GM18507 (cell line): ENCODE measurements at places on chromosomes 11 and 22.

GRCh38 chr11:37995886-37996285 lies 1397.8 kb upstream of the RAG2 start:
- no peak for DNase-seq

- no peak for DNase-seq
Measured at GRCh38 chr11:13778345-13778744, 109.9 kb downstream of the FAR1 start.

GRCh38 chr11:131683666-131684065 lies 313.3 kb downstream of the NTM start:
- DNase-seq = no peak

DNA sequence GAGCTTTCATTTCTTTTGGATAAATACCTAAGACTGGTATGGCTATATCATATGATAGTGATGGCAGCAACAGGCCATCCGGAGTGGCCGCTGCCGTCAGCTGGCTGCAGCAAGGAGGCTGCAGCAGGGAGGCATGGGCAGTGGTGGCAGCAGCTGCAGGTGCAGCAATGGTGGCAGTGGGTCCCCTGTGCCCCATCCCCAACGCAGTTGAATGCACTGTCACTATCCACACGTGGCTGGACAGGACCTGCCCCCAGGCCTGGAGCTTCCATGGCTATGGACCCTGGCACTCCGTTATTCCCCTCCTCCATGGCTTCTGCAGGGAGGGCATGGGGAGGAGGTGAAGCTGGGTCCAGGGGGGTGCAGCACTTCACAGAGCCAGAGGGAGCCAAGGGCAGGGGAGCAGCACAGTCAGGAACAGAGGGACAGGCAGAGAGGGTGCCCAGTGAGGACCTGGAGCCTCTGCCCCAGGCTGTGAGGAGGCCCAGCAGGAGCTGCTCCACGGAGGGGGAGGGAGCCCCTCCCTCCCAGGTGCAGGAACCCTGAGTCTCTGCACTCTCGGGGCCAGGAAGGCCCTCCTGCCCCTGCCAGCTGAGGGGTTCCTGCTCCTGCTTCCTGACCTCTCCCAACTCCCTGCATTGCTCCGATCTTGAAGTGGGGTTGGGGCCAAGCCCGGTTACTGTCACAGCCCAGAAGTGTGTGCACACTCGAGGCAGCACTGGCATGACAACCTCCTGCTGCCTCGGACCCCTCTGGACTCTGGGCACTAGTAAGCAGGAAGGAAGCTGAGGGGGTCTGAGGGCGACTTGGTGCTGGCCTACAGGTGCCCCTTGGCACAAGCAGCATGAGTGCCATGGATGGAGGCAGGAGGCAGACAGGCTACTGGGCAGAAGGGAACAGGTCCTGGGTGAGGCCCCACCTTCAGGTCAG lies 466.3 kb downstream of the GUCY1A2 start:
- no peak for DNase-seq

DNA sequence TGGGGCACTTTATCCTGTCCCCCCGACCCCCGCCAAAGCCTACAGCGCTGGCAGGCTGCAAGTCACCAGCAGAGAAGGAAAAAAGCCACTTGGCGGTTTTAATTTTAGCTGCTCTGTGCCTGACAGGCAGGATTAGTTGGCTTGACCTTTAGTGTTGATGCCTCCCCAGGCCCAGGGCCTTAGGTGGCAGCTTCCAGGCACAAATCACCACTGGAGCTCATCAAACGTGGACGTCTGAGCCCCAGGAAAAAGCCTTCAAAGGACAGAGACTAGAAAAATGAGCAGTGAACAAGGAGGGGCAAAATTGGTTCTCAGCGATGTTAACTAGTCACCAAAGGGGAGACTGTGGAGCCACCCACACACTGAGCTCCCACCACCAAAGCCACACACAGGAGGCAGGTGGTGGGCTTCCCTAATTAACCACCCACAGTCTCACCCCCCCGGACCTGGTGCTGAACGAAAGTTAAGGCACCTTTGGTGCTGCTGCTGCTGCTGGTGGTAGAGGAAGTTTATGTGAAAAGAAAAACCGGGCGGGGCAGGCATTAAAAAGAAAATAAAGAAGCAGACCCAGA lies 4.4 kb upstream of the PYGM start:
- DNase-seq = no peak

- DNase-seq = no peak
Measured at GRCh38 chr11:50423208-50423607, 390.5 kb downstream of the OR4C45 start.

DNA sequence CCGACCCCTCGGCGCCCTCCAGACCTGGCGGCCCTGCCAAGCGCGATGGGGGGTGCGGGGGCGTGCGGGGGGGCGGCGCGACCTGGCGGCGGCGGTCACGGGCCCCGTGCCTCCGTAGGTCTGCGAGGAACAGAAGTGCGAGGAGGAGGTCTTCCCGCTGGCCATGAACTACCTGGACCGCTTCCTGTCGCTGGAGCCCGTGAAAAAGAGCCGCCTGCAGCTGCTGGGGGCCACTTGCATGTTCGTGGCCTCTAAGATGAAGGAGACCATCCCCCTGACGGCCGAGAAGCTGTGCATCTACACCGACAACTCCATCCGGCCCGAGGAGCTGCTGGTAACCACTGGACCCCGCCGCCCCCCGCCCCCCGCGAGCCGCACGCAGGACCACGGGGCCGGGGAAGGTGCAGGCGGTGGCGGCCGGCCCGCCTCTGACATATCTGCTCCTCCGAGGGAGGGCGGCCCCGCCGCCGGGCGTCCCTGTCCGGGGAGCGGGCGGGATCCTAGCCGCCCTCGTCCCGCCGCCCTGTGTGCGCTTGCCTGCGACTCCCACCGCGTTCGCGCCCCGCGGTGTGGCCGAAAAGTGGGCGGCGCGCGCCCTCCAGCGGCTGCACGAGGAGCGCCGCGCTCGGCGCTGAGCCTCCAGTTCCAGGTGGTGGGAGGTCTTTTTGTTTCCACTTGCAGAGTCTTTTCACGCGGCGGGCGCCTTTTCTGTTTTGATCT lies 2.1 kb downstream of the CCND1 start:
- DNase-seq = peak; percentile 82

- no peak for DNase-seq
Measured at GRCh38 chr11:65334696-65335295, 1.1 kb downstream of the DPF2 start.

DNA sequence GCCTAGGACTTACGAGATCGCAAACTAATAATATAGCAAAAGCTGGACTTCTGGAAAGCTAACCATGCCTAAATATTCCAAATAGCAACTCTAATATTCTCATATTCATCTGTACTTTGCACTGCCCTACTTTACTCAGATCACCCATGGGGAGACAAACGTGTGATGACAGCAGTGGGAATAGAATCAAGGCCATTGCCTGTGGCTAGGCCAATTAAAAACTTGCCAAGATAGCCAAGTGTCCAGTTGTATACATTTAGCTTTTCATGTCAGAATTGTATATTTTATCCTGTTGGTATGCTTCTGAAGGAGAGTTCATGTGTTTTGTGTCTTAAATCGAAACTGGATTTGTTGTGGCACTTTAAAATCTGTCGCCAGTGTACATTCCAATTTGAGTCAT lies 1.2 kb upstream of the CEP126 start:
- no peak for DNase-seq

GRCh38 chr11:125949271-125950177 lies 3.7 kb downstream of the VSIG10L2 start:
- no peak for DNase-seq

DNA sequence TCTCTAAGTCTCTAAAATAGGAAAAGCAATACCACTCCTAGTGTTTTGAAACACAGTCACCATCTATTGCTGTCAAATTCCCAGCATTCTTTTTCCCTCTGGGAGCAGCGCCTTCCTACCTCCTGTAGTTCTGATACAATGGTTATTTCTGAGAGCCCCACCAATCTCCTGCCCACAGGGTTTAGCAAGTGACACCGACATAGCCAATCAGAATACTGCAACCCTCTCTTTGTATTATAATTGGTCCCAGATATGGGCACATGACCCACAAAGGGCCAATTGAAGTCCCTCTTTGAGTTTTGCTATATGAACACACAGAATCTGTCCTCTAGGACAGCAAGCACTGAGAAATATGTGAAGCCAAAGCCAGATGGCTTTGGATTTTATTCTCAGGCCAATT lies 16.9 kb upstream of the ARHGAP42 start:
- no peak for DNase-seq

DNA sequence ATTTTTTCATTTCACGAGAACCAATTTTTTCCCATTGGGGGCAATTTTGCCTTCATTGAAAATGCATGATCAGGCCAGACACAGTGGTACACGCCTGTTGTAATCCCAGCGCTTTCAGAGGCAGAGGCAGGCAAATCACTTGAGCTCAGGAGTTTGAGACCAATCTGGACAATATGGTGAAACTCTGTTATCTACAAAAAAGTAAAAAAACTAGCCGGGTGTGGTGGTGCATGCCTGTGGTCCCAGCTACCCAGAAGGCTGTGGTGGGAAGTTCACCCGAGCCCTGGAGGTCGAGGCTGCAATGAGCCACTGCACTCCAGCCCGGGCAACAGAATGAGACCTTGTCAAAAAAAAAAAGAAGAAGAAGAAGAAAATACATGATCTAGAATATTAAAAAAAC lies 19.2 kb upstream of the UPK3A start:
- DNase-seq = no peak

DNA sequence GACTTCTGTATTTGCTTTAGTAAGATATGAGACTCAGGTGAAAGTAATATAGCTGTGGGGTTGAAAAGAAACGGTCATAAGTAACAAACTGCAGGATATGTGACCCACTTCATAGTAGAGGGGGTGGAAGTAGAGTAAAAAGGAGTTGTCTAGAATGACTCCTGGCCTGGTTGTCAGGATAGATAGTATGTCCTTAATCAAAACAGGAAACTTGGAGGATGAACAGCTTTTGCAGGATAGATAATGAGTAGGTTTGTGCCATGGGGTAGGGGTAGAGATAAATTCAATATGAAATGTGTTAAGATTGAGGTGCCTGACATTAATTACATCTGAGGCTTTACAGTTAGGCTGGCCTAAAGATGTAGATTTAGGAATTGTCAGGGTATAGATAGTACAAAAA lies 47.0 kb upstream of the B3GNT6 start:
- no peak for DNase-seq

GRCh38 chr11:8826139-8826786 lies 84.7 kb upstream of the AKIP1 start:
- DNase-seq = no peak

DNA sequence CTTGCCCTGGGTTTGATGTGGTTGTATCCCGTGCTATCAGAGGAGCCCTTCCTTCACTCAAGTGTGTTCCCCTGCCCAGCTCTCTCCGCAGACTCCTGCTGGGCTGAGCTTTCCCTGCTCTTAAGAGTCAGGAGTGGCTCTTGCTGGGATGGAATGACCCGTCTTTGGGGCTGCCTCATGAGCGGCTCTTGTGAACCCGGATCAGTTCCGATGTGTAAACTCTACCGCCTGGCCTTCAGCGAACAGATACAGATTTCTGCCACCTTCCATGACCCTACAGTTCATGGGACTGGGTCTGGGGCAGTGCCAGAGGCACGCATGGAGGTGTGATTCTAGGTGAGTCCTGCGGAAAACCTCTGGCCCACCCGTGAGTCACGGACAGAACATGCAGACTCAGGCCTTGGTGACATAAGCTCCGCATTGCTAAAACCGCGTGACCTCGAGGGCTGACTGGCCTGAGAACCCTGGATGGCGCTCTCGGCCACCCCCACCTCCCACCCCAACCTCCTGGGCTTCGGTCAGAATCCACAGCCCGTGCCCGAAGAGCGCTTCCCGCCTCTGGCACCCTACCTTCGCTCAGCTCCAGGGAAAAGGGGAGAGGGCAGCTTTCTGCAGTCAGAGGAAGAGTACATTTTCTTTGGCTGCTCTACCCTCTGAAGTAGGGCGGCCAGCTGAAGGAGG lies 1.3 kb upstream of the ZBTB16 start:
- no peak for DNase-seq

- no peak for DNase-seq
Measured at GRCh38 chr11:128941110-128941509, 1.6 kb downstream of the TP53AIP1 start.

GRCh38 chr11:32088117-32088941 lies 2.5 kb upstream of the RCN1 start:
- DNase-seq = no peak

DNA sequence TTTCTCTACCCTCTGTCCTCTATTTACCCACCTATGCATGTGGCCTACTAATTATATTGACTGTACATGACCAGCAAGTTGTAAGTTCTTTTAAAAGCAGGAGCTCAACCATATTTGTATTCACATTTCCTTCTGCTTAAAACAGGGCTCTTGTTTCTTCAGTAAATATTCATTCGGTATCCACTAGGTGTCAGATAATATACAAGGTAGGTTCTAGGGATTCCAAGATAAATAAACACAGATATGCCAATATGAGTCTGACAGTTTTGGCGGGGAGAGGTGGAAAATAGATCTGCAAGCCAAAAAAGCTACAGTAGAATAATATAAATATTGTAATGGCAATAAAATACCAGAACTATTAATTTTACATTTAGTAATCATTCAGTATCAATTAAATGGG lies 15.3 kb upstream of the RAB30 start:
- no peak for DNase-seq

DNA sequence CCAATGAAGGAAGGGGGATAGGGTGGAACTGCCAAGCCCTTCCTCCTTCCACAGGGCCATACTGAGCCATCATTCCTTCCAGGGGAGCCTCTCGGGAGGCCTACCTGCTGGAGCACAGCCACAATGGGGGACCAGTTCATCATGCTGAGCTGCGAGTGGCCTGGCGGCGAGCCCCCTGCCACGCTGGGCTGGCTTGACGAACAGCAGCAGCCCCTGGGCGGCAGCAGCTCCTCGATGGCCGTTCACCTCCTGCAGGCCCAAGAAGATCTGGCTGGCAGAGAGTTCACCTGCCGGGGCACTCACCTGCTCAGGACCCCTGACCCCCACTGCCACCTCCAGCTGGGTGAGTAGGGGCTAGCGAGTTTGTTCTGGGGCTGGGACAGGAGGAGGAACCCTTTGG lies 5.9 kb downstream of the VSIG10L2 start:
- no peak for DNase-seq

DNA sequence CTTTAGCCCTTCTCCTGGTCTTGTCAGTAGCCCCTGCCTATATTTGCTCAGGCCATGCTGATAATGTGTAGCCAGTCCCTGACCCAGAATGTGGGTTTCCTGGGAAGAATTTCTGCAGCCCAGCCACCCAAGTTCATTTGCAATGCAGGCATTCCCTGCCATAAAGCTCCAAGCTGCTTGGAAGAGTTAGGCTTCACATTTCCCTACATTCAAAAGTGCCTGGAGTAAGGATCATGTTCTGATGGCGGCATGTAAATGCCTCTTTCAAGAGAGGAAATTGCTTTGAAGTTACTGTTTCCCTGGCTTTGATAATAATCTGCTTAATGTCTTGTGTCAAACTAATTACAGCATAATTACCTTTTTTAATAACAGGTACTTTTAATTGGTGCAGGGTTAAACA lies 266.1 kb downstream of the MIAT start:
- DNase-seq = no peak

GRCh38 chr22:30212363-30212995 lies 34.1 kb downstream of the LIF start:
- DNase-seq = no peak
